ENCODE measurements at places on chromosomes 16 and 17.

- DNase-seq = no peak
Measured at GRCh38 chr17:733743-734142, 1.3 kb downstream of the TLCD3A start.

DNA sequence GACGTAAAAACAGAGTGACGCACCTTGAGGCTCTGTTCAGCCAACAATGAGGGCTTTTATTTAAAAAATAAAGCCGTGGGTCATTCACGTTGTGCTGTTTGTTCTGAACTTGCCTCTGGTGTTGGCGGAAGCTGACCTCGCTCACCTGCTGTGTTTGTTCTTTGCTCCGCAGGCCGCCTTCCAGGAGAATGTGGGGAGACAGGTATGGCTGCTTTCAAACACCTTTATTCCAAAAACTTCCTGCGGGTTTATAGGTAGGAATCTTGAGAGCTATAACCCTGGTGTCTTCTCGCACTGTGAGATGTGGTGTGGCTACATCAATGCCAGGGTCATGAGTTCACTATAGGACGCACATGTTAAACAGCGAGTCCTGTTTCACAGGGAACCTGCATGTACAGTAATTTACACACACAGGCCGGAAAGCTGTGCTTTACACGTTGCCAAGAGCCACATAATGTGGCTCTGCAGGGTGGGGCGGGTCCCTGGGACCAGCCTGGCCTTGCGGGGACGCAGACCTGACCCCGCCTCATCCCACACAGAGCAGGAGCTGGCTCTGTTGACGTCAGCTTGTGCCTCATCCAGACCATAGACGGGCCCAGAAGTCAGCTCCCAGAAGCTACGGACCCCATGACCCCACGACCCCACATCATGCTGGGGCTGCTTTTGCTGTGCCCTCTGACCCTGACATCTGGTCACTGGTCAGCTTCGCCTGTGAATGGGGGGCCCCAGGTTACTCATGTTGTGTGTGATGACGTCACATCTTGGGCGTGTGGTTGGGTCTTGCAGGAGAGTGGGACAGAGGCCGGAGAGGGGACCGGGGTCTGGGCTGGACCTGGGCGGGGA, 49.9 kb upstream of the ZNF750 start:
- no peak for DNase-seq

- DNase-seq = no peak
Measured at GRCh38 chr16:88306411-88306810, 76.3 kb upstream of the ZNF469 start.

GRCh38 chr16:83887080-83887479, 11.8 kb upstream of the MLYCD start:
- no peak for DNase-seq

DNA sequence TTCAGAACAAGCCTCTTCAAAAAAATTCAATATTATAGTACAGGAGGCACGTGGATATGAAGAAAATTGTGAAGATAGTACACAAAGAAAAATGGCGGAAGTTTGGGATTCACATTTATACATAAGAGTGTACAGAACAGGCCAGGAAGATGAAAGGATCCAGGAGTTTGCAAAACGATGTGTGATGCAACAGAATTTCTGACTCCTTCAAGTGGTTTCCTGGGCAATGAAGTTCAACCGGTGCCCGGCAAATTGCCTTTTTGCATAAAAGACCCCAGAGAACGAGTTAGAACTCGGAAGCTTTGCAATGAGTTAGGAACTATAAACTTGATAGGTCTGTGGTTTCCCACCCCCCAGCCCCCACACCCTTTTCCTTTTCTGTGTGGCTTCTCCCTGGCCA, 189.1 kb downstream of the SALL1 start:
- DNase-seq = no peak

GRCh38 chr17:11490171-11490755, 108.0 kb upstream of the DNAH9 start:
- no peak for DNase-seq

- DNase-seq = no peak
Measured at GRCh38 chr17:79811011-79811867, 14.4 kb upstream of the CBX8 start.

GRCh38 chr17:10192972-10193371, 5.4 kb downstream of the GAS7 start:
- DNase-seq = peak; percentile 73

- no peak for DNase-seq
Measured at GRCh38 chr16:4386451-4386805, 14.8 kb downstream of the VASN start.

- peak; percentile 88 for DNase-seq
Measured at GRCh38 chr17:4412933-4413831, 20.6 kb upstream of the SPNS3 start.

- DNase-seq = peak; percentile 92
Measured at GRCh38 chr16:4474192-4474961, at the start of gene NMRAL1. Gene NMRAL1 (minus strand): TSS chr16:4474625. CDS start chr16:4474132, 493 bp downstream.

GRCh38 chr16:49951574-49952195, 73.3 kb upstream of the CNEP1R1 start:
- no peak for DNase-seq

DNA sequence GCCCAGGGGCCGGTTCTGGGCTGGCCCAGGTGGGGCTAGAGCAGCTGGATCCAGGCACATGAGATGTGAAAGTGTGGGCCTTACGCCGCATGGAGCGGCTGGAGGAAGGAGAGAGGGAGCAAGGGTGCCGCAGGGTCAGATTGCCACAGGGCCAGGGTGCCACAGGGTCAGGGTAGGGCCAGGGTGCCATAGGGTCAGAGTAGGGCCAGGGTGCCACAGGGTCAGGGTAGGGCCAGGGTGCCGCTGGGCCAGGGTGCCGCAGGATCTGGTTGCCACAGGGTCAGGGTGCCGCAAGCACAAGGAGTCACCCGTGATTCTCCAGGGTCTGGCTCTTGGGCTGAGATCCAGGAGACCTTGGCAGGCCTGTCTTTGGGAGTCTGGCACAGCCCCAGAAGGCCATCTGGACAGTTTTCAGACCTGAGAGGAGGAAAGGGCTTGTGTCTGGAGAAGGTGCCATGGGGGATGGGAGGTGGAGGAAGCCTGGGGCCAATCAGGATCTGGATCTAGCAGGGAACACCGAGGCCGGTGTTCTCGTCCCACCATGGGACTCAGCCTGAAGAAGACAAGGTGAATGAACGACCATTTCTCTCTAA, 13.1 kb upstream of the LASP1NB start:
- DNase-seq = peak; percentile 94

DNA sequence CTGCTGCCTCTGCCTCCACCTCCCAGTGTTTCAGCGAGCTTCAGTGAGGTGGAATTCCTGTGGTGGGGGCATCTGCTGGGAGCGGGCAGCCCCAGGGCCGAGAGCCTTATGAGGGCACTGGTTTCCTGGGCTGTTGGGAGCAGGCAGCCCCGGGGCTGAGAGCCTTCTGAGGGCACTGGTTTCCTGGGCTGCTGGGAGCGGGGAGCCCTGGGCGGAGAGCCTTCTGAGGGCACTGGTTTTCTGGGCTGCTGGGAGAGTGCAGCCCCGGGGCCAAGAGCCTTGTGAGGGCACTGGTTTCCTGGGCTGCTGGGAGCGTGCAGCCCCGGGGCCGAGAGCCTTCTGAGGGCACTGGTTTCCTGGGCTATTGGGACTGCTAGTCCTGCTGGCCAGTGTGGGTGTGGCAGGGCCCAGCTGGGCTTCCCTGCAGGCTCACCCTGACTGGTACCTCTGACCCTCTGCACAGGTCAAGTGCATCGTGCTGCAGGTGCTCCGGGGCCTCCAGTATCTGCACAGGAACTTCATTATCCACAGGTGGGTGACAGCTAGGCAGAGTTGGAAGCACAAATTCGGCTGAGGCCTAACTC, 5.6 kb downstream of the CDK10 start:
- DNase-seq = no peak

DNA sequence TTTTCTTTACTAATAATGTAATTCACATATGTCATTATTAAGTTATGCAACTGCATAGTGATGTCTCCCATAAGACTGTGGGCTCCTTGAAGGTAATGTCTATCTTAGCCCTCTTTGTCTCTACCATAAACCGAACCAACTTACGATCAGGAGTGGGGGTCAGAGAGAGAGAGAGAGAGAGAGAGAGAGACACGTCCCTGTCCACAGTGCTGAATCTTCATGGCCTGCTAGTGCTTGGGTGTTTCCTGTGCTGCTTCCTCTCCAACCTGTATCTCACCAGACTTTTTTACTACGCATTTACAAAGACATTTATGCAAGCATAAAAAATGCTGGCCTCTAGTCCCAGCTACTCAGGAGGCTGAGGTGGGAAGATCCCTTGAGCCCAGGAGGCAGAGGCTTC, 52.2 kb upstream of the HAPSTR1 start:
- peak; percentile 41 for DNase-seq

DNA sequence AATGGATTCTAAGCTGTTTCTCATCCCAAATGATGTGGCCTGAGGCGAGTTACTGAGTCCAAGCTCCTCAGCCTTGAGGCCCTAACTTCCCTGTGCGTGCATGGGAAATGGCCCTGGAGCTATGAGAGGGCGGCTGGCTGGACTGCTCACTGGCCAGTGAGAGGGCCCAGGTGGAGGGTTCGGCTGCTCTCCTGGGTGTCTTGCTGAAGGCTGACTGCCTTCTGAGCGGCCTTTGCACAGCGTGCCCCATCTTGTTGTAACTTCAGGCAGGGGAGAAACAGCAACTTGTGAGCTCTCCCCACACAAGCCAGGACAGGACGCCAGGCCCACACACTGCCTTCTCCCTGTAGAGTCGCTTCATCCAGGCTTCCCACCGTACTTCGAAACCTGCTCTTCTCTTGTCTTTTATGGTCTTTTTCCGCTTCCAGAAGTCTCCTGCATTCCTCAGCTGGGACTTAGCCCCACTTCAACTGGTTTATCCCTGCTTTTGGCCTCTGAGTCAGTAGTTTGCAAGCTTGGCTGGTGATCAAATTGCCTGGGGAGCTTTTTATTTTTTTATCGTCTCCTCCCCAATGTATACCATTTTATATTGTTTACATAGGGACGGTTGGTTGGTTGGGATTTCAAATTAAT, 13.3 kb downstream of the CDH3 start:
- DNase-seq = peak; percentile 44

GRCh38 chr16:81774348-81774747, 4.7 kb upstream of the PLCG2 start:
- DNase-seq = no peak

DNA sequence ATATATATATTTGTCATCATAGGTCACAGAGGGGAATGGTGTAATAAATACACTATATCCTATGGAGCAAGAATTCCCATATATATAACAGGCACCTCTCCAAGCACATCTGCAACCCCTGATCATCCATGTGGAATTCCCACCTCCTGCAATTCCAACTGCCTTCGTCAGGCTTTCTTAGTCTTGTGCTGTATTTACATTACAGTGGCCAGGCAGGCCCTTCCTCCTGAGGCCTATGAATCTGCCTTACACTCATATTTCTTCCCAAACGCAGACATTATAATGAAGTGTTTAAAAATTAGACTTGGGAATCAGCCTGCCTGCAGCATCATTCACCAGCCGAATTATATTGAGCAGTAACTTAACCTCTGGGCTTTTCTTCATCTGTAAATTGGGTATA, 19.3 kb upstream of the DNAH9 start:
- no peak for DNase-seq

- peak; percentile 38 for DNase-seq
Measured at GRCh38 chr17:36869856-36870719, 67.2 kb upstream of the LHX1 start.

DNA sequence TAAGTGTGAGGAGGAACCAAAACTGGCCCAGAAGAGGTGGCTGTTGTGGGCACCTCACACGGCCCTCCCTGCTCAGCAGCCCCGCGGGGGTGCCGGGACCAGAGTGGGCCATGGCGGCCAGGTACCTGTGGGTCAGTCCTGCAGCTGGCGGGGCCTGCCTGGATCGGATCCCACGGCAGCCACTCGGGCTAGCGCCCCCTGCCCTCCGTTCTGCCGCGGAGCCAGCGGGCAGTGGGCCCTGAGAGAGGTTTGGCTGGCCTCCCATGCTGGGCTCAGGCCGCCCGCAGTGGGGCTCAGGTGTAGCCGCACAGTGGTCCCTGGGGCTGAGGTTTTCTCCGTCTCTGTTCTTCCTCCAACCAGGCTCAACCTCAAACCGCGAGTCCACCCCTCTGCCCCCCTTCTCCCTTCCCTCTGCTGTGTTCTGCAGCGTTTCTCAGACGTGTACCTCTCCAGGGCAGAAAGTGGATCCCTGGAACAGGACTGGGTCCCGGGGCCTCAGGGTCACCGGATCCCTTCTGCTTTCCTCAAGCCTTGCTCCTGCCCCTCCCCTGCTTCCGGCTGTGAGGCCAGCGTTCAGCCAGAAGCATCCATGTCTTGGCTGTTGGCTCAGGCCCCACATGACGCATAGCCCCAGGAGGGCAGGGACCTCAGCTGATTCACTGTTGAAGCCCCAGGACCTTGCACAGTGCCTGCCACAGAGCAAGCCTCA, 28.6 kb upstream of the ITGA3 start:
- DNase-seq = peak; percentile 94

DNA sequence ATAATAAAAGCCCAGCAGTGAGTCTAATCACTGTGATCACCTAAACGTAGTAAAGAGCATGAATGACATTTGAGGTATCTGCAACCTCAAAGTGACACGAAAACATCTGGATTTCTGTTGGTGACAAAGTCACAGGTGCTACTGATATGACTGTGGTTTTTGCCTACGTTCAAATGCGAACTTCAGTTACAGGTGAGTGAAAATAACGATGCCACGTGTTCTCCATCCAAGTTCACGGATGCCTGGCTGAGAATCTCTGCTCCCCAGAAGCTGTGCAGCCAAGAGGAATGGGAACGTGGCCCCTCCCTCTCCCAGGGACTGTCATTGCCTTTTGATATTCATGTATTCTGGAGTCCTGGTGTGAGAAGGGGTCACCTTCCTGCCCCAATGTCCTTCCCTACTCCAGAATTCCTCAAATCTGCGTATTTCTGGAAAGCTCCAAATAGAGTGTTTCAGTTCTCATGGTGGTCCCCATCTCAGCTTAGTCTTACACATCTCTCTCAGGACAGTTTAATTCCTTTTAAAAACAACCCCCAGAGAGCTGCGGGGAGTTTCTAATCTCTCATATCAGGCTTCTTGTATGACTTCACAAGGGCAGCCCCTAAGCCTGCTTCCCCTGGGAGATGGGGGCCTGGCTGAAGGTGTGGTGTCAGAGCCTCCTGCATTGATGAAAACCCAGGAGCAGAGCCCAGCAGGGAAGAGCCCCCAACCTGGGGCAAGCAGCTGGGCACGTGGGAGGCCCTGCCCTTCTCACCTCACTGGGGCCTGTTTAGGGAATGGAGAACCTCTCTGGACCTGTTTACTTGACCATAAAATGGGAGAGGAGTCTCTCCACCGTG, 25.8 kb downstream of the PIK3R5 start:
- DNase-seq = no peak

GRCh38 chr17:79746889-79747507, 16.3 kb downstream of the ENPP7 start:
- DNase-seq = no peak

DNA sequence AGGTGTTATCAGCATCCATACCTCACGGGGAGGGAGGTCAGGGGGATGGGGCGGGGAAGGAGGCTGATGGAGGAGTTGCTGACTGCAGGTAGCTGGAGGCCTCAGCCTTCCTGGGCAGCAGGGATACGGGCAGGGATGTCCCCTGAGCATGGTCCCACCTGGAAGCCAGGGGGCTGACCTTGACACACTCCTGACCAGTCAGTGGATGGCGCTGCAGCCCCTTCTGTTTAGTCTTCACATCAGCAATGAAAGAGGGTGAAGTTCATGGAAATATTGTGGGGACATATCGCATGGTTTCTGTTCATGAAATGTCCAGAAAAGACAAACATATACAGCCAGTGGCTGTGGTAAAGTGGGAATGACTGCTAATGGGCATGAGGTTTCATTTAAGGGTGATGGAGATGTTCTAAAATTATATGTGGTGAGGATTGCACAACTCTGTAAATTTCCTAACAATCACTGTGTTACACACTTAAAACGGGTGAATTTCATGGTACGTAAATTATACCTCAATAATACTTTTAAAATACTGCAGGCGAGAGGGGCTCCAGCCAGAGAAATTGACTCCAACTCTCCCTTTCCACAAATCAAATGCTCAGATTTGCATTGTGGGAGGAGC, 489.6 kb downstream of the CDH13 start:
- peak; percentile 56 for DNase-seq
